ENCODE measurements at places on chromosomes 4 and X.
A peak's percentile ranks its signal among the peaks of the same experiment; 100 is the strongest.

DNA sequence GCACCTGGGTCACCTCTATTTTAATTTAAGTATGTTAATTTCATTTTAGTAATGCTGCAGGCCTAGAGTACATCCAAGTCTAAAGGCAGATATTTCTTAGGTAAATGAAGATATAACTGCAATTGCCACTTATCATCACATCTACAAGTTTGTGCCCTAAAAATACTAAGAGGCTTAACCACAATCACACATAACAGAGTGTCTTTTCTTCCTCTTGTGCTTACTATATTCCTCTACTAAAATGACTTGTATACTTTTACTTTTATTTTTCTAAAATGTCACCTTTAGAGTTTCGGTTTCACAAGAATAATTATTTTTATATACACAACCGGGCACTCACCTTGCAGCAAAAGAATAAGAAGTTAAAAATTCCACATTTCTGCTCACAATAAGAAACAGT, 77.9 kb downstream of the EFHC2 start:
- no peak for DNase-seq

DNA sequence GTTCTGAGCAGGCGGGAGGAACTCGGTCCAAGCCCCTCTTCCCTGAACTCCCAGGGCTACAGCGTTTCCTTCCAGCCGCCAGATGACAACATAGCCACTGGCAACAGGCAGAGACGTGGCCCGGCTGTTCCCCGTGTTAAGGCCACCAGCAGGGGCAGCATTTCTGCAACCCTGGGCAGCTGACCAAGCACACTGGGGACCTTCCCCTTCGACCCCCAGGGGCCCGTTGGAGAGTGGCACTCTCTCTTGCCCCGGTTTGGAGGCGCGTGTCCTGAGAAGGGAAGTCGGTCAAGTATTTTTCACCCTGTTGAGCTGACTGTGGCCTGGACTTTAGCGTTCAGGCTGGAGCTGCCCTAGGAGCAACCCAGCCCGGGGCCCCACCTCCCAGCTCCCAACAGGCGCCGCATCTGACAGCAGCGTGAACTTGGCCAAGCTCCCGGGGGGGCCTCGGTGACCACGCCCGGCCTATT, 37.6 kb downstream of the ZBTB49 start:
- no peak for DNase-seq

DNA sequence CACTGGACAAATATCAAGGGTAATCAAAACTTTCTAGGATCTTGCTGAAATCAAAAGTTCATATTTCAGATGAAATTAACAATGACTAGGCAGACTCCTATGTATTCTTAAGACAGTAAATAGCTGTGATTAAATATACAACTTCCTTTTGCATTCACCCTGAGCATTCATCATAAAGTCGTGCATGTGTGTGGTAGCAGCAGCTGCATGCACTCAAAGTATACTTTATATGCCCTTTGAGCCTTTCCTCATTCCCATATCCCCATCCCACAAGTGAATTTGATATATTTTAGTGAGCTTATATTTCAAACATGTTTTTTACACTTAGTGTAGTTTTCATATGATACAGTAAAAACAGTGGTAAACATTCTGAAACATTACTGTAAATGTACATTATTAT, 959.0 kb downstream of the C4orf33 start:
- DNase-seq: no peak

- DNase-seq: no peak
These were observed 69.8 kb downstream of the GPR101 start for GRCh38 chrX:136963973-136964372.

DNA sequence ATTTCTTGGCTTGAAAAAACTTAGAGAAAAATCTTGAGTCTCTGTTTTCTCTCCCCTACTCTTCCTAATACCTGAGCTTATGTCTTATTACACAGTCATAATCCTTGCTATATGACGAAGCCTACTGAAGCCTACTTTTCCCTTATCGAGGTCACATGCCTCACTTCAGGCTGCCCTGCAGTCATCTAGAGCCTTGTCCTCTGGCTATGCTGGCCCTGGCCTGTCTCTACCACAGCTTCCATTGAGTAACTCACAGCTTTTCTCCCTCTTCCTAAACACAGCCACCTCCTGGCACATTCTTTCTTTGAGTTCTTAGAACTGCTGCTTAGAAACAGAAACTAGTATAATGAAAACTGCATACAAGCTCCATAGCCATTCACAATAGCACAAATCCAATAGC, 1698.3 kb downstream of the STIM2 start:
- no peak for DNase-seq

- DNase-seq: no peak
These were observed 116.5 kb upstream of the RBPJ start for GRCh38 chr4:26204249-26204825.

DNA sequence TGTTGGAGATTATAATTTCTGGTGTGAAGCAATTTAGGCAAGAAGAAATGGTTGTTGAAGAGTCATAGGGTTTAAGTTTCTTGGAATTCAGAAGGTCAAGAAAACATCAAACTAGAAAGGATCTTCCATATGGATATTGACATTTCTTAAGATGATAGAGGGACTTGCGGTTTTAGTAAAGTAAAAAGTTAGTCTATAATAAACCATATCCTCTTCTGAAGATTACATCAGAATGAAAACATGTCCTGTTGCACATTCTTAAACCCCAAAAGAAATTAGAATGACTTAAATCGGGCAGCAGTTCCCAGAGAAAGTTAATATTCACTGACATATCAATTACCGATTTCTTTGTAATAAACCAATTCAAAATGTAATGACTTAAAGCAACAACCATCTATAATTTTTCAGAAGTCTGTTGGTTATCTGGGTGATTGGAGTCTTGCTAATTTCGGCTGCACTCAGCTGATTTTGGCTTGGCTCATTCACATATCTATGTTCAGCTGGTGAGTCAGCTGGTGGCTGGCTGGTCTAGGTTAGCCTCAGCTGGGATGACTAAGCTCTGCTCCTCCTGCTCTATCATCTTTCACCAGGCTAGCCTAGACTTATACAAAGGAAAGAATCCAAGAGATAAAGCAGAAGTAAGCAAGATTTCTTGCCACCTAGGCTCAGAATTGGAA, 24.4 kb upstream of the DYNLT3 start:
- no peak for DNase-seq

GRCh38 chrX:107632346-107632745, 4.0 kb downstream of the PRPS1 start:
- no peak for DNase-seq

- no peak for DNase-seq
These were observed 22.5 kb downstream of the PTTG2 start for GRCh38 chr4:37982736-37983135.

DNA sequence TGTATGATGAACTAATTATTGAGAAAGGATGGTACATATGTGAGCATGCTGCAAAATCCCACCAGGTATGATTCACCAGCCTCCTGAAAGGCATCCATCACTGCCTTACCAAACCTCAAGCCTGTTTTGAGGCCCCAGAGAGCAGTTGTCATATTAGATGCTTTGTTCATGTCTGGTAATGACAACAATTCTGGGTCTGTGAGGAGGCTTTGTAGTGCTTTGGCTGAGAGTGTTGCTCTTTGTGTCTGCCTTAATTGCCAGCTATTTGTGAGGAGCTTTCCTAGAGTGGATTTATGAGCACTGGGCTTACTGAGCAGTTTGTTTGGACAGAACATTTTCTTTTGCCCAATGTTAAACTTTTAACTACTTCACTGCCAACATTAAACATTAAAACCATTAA, 69.2 kb downstream of the HEPH start:
- no peak for DNase-seq

DNA sequence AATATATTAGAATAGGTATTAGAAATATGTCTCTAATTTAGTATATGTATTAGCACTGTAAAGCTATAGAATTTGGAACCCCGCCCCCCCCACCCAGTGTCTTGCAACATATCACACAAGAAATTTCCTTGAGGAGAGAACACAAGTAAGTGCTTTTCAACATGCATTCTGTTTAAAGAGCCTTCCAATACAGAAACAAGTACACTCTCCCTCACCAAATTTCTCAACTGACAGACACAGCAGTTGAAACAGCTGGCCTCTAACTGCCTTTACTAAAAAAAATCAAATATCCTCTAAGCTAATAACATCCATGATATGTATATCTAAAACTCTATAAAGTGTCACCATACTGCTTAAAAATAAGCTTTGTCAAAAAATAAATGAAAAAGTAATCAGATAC, 12.4 kb downstream of the CAMK2D start:
- DNase-seq: no peak

DNA sequence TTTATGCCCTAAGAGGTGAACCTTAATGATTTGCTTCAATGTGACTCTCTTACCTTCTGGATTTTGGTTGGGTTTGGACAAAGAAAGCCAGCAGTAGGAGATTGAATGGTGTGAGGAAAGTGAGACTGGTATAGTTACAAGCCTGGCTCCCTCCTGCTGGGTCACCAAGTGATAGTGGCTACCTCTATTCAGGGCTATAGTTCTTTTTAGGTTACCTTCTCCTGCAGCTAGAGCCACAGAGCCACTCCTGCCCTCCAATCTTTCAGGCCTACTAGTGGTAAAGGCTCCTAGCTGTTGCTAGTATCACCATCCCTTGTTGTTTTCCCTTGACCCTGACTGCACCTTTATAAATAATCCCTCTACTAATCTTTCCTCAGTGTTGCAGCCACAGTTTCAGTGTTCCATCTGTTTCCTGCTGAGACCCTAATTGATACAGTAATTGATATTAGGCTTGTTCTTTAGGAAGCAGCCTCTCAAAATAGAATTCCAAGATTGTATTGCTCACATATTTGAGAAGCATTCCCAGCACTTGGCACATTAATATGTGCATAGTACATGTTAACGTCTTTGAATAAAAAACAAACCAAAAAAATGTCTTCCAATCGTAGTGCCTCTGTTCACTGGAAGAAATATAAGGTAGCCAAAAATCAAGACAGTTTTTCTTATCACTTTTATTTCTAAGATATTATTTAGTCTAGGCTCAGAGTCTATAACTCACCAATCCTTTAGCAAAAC, 82.3 kb downstream of the SRPX start:
- peak; percentile 17 for DNase-seq

DNA sequence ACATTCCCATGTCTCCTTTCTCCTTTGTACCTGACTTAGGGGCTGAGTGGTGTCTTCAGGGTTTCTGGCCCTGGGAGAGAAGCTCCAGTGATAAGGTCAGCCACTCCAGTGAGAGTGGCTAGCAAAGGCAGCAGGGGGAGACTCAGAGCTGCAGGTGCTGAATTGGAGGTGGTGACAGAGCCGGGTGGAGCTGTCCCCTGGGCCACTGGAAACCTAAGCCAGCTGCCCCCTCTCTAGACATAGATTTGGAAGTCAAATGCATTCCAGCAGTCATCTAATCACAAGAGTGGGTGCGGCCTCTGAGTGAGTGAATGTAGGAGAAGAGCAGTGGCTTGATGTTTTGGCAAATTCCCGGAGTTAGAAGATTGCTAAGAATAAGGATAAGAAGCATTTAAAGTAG, 28.5 kb downstream of the TRIM2 start:
- DNase-seq: no peak

- no peak for DNase-seq
These were observed 219.5 kb downstream of the HS6ST2 start for GRCh38 chrX:132738951-132739350.

DNA sequence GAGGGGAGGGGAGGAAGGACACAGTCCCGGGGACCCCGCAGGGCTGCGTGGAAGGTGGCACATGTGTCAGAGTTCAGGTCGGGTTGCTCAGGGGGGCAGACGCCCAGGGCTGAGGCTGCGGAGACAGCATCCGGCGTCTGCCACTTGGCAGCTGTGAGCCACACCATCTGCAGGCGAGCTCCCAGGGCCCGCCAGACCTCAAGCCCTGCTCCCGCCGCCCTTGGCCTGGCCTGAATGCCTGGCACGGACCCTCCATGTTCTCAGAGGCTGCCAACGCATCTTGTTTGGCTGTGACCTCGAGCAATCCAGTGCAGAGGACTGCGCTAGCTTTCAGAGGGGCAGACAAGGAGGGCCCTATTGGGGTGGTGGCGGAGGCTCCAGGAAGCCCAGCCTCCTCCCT, 5.1 kb downstream of the BGN start:
- peak; percentile 17 for DNase-seq

DNA sequence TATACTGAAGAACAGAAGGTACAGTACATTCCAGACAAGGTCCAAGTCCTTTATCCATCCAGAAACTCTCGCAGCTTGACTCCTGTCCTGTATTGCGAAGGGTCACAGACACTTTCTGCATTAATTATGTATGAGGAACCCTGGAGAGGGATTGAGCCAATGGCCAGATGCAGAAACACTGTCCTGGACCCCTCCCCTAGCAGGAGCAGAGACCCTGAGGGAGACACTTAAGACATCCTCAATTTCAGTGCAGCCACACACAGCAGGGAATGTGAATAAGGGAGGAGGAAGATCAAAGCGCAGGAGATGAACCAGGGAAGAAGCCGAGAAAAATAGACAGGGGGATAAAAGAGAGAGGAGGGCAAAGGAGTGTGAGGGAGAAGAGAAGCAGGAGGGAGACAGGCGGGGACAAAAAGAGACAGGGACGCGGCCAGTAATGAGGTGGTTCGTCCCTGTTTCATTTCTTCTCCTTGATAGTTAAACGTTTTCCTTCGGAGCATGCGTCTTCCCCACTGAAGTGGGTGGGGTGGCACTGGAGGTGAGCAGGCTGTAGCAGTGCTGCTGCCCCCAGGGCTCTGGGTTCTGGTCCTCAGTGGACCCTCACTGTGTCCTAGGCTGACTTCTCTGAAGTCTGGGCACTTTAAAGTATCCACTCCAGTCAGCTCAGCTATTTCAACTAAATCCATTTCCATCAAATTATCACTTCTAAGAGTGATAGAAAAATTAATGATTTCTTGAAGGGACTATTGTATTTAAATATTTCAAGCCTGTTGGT, 356.4 kb upstream of the NOCT start:
- no peak for DNase-seq
